CD4-positive, CD25-positive, alpha-beta regulatory T cell (primary cell): ENCODE measurements at places on chromosomes 2 and 18.

- no peak for DNase-seq
Observed at GRCh38 chr2:201761101-201761500, 19.6 kb downstream of the ALS2 start.

GRCh38 chr2:177550264-177551200 is 158.0 kb downstream of the AGPS start:
- DNase-seq, result no peak

DNA sequence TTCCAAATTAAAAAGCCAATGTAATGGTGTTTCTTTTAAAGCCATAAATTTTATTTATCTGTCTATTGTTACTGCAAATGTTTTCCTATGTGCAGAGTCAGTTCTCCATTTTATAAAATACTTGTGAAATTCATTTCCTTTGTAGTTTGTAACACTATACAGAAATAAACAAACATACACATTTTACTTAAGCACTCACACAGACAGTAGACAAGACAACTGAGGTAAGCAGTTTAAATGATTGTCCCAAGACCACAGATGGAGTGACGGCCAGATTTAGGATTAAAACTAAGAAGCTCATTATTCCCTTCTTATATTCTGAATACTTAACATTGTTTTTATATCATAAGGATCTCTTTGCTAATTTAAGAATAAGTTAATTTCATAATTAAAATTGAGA is 100.9 kb downstream of the BAZ2B start:
- DNase-seq, result peak; percentile 22

GRCh38 chr18:12883372-12883683 is 709 bp downstream of the PTPN2 start:
- peak; percentile 27 for DNase-seq

DNA sequence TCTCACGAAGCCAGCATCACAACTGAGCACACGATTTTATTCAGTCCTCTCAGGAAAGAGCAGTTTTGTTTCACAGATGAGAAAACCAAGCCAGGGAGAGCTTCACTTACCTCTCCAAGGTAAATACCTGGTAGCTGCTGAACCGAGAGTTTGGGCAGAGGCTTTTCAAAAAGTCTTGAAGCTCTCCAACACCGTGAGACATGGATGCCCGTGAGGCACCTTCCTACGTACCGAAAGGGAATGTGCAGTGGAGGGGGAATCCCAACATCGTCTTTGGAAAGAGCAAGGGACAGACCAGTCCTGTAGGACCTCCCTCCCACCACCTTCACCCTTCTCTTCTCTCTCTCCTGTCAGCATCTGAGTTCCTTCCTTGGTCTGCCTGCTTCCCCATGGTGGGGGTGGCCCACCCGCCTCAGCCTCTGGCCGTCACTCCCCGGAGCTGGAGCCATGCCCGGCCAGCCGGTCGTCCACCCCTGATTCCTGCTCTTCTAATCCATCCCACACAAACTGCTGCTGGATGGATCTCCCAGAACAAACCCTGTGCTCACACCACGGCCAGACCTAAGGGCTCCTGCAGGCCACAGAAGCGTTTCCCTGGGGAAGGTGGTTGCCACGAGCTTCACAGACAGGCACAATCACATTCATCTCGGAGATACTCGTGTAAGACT is 97.3 kb upstream of the SNTG2 start:
- no peak for DNase-seq

DNA sequence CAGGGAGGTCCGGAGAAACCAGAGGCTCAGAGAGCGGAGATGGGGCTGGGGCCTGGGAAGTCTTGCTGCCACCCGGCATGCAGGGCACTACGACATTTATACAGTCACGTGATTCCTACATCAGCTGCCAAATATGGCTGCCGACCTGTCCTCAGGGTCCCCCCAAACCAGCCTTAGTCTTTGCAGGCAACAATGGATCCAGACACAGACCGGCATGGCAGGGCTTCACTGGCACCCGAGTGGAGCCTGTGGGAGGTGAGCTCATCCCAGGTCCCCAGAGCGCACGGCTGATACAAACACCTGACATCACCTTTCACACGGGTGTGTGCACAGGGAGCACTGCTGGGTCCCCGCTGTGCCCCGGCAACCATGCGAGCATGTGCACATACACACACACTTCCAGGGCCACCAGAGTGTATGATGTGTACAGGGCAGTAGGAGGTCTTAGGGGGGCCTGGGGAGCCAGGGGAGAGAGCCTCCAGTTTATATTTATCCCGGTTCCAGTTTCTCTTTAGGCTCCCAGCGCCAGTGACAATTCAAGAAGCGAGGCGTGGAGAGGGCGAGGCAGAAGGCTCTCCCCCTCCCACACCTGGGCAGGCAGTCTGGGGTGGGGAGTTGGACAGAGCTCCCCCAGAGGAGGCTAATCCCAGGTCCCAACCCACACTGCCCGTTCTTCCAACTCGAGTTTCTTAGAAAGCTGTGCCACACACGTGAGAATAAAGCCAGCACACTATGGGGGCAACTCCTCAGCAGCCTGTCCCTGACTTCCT is 2.7 kb downstream of the SEMA4C start:
- DNase-seq, result no peak

GRCh38 chr2:115649731-115650130 is 1207.3 kb downstream of the DPP10 start:
- no peak for DNase-seq

- no peak for DNase-seq
Observed at GRCh38 chr2:105933906-105934305, 189.2 kb downstream of the NCK2 start.

DNA sequence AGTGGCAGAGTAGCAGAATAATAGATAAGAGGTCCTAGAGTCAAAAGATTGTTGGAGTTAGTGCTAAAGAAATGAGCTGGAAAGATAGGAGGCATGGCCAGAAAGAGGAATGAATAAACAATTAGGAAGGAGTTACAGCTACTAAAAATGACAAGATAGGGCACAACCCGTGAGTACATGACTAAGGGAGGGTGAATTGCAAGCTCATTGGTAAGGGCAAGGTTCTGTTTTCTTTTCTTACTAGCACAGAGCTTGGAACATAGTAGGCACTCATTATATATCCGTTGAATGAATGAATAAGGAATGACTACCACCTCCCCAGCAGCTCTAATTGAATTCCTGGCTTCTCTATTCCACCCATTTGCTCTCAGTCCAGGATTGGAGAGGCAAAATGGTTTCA is 5.7 kb upstream of the MARCO start:
- no peak for DNase-seq

GRCh38 chr2:32427672-32428610 is 71.1 kb downstream of the BIRC6 start:
- no peak for DNase-seq

DNA sequence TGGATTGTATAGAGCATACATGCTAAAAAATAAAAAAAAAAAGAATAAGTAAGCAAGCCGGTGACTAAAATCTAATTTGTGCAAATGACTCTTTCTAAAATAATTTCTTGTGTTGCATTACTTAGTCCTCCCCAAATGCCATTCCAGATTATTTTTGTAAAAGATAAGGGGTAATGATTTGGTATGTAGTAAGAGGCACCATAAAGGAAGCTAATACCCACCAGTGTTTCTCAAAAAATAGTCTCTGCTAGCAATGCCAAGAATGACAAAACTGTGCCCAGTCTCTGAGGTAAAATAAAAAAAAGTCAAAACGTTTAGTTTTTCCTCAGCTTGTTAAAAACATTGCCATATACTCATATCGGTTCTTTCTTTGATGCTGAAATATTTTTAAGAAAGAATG is 2.7 kb downstream of the METTL5 start:
- DNase-seq, result no peak

GRCh38 chr2:226198956-226199355 is 600.7 kb downstream of the IRS1 start:
- no peak for DNase-seq

- DNase-seq, result no peak
Observed at GRCh38 chr2:181431674-181432073, 25.5 kb upstream of the ITGA4 start.

DNA sequence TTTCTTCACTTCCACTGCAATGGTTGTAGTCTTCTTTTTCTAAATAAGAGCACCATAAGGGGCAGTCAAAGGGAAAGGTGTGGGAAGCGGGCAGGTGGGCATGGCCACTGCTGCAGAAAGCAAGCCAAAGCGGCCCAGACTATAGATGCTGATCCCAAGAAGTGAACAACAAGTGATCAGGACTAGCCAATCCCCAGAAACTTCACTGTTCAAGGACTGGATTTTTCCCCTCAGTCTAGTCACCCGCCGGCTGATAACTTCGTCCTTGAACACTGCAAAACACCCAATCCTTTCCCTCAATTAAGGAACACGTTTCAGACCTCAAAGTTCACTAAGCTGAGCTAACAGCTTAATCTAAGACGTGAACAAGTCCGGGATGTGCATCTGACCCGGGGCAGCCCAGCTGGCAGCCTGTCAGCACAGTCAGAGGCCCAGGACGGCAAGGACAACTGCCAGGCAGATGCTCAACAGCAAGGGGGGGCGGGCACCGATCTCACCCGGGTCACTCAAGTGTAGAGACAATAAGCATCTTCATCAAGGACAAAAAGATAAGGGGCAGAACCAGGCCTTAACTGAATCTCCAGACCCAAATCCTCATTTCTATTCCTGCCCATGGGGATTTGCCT is 59.8 kb downstream of the HDLBP start:
- DNase-seq, result no peak

DNA sequence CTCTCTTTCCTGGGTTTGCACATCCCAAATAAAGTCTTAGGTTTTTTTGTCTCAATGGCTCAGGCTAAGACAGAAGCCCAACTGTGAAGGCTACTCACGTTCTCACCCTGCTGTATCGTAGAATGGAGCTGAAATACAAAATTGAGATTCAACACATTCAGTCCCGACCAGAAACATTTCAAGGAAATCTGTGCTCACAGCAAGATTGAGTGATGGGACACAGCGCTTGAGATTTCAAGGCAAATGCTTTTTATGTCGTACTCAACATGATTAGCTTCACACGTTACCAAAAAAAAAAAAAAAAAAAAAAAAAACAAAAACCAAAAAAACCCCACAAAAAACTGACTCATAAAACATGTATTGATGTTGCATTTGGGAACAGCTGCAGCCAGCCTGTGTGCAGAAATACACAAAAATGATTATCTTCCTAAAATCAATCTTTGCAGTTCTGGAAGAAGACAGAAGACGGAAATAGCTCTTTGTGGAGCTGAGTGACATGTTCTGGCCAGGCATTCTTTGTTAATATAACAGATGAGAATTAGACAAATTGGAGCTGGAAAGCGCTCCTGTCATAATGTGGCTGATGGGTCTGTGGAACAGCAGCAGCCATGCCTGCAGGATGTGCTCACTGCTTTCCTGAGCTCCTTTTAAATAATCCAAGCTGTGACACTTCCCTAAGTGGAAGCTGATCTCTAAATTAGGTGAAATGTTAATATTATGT is 453.2 kb downstream of the LPIN1 start:
- DNase-seq, result no peak

- no peak for DNase-seq
Observed at GRCh38 chr18:74411475-74411874, 45.6 kb downstream of the DIPK1C start.

GRCh38 chr2:75007819-75008218 is 49.4 kb downstream of the POLE4 start:
- DNase-seq, result no peak

DNA sequence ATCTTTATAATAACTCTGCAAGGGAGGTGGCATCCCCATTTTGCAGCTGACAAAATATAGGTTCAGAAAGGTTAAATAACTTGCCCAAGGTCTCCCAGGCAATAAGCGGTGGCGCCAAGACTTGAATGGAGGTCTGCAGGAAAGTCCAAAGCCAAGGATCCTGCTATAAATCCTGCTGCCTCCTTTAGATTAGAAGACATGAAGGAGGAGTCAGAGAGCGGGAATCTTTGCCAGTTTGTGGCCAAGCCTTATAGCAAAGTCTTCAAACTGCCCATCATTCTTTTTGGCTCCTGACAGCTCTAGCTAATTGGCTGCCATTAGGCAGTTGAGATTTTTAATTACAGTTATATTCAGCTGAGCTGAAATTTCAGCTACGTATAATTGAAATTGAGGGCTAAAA is 114.3 kb downstream of the C1D start:
- no peak for DNase-seq

GRCh38 chr2:55887351-55887750 is 36.2 kb downstream of the EFEMP1 start:
- no peak for DNase-seq

DNA sequence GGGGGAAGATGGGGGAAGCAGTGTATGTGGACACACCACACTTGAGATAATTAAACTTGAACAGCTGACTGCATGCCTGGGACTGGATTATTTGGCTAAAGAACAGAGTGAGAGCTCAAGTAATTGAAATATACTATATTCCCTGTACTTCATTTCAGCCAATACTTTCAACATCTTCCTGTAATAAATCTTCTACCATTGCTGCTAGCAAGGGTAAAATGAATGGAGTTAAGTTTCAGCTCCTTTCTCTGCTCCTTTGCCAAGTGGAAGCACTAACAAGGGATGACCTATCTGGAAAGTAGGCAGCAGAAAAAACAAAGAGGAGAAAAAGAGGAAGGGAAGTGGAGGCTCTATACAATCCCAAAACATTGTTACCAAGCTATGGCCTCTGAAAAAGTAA is 50.9 kb downstream of the MMADHC start:
- DNase-seq, result no peak

DNA sequence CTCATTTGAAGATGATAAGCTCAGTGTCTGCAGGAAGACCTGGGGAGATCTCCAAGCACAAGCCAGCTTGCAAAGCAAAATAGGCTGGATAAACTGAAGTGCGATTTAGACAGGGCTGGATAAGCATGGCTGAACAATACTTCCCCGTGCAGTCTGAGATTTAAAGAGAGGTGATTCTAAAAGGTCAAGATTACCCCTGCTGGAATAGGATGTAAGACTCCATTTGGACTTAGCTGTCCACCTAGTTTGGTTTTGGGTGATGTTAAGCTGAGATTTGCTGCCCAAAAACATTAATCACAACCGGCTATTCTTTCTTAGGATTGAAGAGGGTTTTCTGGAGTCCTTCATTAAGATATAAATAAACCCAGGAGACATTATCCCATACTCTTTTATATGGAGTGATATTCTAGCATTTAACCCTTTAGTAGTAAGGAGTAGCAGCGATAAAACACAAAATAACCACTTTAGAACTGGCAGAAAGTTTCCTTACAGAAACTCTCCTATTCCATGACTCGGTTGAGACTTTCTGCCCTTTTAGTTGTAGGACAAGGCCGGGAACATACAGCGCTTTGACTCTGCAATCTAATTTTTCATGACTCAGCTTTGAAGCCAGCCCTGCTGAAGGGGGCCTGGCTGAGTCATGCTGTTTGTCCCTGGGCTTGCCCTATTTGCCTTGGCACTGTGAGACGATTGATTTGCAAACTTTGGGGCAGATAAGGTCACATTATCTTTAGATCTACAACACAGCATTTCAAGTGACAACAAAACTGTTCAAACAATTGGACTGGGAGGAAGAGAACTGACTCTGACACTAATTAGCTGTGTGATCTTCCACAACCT is 238.2 kb downstream of the GCA start:
- DNase-seq, result no peak

DNA sequence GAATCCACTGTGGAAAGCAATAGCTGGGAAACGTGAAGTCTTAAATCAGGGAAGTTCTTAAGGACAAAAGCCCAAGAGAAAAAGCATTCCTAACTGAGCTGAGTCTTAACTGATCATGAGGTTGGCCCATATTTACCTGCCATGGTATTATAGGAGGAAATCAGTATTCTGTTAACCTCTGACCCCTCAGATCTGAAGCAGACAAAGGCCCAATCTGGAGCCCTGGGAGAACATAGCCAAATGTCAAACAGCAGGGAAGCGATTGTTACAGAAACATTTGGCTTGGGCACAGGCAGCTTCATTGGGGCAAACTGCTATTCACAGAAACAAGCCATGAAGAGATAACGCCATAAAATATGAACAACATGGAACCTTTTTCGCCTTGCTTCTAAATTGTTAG is 18.8 kb downstream of the EPHA4 start:
- DNase-seq, result no peak

GRCh38 chr2:8144785-8145184 is 537.1 kb upstream of the ID2 start:
- no peak for DNase-seq
